ENCODE measurements at places on chromosomes 7 and 10.

DNA sequence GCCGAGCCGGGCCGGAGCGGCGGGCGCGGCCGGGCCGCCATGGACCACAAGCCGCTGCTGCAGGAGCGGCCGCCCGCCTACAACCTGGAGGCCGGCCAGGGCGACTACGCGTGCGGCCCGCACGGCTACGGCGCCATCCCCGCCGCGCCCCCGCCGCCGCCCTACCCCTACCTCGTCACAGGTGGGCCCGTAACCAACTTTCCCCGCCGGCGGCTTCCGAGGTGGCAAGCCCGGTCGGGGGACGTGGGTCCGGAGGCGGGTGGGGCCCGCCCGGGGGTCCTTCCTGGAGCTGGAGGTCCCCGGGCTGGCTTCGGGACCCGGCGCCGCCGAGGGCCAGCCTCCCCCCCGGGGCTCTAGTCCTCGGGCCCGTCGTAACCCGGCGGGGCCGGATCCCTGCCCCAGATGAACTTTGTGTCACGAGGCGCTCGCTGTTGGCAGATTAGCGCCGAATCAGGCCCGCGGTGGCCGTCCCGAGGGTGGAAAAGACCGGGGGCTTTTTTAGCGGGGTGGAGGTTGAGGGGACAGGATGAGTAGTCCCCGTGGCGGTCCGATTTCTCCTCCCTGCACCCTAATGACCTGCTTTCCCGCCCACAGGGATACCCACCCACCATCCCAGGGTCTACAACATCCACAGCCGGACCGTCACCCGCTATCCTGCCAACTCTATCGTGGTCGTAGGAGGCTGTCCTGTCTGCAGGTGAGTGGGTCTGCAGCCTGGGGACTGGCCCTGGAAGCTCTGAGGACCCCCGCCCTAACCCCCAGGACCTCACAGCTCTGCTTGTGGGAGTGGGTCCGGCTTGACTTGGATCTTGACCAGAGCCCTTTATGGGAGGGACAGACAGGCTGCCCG, 496 bp downstream of the BRI3 start:
- DNase-seq = no peak

DNA sequence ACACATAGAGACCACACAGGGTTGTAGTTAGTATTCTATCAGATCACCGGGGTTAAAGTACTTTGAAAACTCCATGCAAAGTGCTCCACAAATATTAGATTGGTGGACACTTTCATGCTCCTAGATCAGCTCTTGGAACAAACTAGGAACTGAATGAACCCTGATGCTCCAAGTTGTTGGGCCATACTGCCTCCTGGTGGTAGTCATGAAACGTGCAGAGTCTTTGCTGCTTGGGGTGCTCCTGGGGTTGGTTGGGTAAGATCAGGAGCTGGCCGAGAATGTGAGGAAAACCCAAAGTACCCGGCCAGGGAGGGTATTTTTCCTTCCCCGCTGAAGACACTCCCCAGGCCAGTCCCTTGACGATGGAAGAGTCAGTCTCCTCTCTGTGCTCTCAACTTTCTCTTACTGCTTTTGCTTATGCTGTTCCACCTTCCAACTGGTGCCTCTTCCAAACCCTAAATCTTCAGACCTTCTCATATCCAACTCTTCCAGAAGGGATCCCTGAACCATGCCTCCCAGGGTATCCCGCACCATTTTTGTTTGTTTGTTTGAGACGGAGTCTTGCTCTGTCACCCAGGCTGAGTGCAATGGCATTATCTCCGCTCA, 918 bp upstream of the RPEL1 start:
- no peak for DNase-seq

- DNase-seq = peak; percentile 97
These were observed 345.0 kb upstream of the PCDH15 start for GRCh38 chr10:55146032-55146431.

DNA sequence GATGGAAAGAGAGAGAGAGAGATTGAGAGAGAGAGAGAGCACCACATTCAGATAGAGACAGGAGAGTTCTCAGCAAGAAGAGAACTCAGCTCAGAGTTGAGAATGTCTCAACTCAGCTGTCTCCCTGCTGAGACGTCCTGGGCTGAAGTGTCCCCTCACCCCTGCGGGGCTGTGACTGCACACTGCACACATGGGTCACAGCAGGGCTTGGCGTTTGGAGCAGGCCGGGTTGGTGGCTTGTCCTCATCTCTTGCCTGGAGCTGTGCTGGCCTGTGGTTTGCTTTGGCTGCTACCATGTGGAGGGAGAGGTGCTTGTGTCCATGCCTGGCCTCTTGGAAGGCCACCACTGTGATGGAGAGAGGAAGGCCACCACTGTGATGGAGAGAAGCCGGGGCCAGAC, 167.9 kb downstream of the RNF216 start:
- no peak for DNase-seq

- DNase-seq = no peak
These were observed 3.2 kb downstream of the BEND7 start for GRCh38 chr10:13525663-13526062.

- no peak for DNase-seq
These were observed 50.1 kb downstream of the PLEKHS1 start for GRCh38 chr10:113801569-113801968.

GRCh38 chr7:50307368-50308032, 3.0 kb downstream of the IKZF1 start:
- DNase-seq = no peak

- no peak for DNase-seq
These were observed 125.2 kb downstream of the GNAT3 start for GRCh38 chr7:80386686-80387085.

DNA sequence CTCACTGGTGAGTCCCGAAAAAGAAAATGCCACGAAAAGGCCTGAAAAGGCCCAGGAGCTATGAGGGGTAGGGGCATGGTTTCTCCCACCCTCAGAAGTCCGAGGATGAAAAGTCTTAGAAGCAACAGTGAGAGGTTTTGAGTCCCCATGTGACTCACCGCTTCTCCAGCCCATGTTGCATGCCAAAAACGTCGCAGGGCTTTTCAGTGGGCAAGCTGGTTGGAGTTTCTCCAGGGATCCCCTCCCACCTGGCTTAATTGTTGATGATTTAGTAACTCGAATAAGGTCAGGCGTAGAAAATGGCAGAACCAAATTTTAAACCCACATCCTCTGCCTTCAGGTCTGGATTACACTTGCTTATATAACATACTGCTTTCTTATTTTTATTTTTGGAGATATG, 96.3 kb upstream of the ARMC3 start:
- DNase-seq = no peak

GRCh38 chr10:29343607-29344038, 54.8 kb downstream of the LYZL1 start:
- no peak for DNase-seq

GRCh38 chr10:79031723-79032122, 37.0 kb upstream of the ZMIZ1 start:
- no peak for DNase-seq

DNA sequence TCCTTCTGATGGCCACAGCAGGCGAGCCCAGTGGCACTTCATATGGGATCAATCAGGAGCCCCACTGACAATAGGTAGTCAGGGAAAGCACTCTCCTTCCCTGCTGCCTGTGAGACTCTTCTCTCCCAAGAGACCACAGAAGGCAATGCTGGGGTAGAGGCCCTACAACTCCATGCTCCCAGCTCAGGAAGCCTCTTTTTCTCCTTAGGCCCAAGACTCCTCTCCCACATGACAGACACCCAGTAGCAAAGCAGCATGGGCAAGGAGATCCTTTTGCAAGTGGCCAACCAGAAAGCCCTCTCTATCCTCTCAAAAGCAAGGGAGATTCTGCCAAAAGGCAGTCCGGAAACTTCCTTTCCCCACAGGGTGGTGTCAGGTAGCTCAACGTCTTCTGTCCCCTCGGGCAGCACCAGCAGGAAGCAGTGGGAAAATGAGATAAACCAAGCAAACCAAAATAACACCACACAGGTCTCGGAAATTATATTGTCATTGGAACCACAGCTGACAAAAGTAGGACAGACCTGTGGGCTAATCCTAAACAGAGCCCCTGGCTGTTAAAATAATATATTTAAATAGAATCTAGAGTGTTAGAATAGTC, 172.7 kb upstream of the GDF10 start:
- no peak for DNase-seq

- no peak for DNase-seq
These were observed 70.1 kb upstream of the FAM204A start for GRCh38 chr10:118412132-118412760.

DNA sequence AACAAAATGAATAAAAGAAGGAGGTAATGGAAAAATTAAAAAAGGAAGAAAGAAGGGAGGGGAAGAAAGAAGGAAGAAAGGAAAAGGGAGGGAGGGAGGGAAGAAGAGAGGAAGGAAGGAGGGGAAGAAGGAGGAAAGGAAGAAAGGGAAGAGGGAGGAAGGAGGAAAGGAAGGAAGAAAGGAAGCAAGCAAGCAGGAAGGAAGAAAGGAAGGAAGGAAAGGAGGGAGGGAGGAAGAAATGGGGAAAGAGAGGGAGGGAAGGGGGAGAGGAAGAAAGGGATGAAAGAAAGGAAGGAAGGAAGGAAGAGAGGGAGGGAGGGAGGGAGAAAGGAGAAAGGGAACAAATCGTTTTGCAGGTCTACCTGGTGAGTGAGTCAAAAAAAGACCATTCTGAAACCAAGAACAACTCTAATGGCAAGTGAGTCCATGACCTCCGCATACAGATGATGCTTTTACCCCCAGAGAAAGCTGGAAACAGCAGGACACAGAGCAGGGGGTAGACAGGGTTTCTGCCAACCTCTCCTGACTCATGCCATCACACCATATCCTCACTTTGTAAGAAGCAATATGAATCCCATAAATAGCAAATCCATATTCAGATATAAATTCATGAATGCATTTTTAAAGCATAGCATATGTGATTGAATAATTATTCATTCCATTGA, 1112.9 kb upstream of the AUTS2 start:
- DNase-seq = no peak

- no peak for DNase-seq
These were observed 6.1 kb upstream of the NOM1 start for GRCh38 chr7:156943091-156944041.

- no peak for DNase-seq
These were observed 19.5 kb downstream of the ZNF398 start for GRCh38 chr7:149166630-149167352.

DNA sequence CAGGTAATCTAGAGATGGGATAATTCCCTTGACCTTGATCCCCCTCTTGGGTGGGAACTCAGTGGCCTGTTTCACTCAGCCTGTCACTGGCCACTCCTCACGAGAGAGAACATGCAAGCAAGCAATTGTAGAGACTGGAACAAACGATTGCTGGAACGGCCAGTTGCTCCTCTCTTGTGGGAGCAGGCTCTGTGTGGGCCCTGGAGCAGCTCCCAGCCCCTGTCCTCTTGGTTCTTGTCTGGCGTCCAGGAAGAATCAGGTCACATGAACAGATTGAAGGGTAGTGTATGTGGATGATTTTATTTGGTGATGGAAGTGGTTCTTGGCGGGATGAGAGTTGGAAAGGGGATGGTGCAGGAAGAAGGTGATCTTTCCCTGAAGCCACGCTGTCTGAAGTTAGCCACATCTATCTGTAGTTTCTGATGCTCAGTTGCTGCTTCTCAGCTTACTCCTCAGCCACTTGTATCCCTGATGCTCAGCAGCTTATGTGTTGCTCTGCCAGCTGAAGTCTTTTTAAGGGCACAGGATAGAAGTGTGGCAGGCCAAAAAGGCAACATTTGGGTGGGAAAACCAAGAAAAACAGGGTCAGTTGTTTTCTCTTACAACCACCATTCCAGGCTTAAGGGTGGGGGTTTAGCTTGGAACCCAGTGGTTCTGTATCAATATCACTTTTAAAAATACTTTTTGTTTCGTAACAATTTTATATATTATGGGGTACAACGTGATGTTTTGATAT, 15.9 kb downstream of the RNF133 start:
- DNase-seq = no peak

DNA sequence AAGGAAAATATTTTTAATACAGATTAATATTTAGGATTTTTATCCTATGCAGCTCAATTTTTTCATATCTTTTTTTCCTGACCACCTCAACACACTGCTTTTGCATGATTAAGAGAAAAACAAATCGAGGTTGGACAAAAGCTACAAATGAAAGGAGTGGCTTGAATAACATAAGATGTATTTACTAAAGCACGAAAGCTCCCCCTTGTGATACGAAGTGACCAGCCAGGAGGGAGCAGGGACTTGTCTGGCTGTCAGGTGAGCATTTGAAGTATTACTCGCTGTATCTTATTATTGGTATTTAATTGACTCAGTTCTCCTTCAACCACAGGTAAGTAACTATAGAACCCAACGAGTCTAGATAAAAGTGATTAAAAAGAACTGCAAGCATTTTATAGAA, 265.2 kb upstream of the PHF14 start:
- peak; percentile 4 for DNase-seq

GRCh38 chr10:22437620-22438588, 92.6 kb downstream of the SPAG6 start:
- DNase-seq = no peak

DNA sequence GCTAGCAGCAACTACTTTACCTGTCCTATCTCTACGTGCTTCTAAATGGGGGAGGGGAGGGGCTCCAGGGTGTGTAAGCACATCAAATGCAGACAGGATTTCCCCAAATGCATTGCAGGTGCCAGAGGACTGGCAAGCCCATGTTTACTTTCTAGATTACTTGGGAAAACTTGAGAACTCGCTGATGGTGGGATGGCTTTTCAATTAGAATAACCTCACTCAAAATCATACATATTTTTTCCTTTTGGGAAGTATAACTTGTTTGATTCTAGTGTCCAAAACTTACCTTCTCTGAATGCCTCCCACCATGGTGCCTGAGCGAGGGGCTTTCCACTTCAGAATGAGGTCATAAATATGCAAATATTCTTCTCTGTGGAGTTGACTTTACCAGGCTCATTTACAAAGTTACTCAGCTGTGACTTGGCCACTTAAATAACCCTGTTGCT, 191.3 kb upstream of the RHOBTB1 start:
- DNase-seq = no peak

All from retinal pigment epithelial cell (primary cell).